Left renal pelvis (tissue), 4 donors: ENCODE measurements at places on chromosomes 1 and 21. TPM values are rescaled to one million over a fixed set of nuclear protein-coding genes. Genes with fewer than 3 reads are reported as not detected.

- DNase-seq = no peak
These were observed 44.1 kb downstream of the RCSD1 start for GRCh38 chr1:167674156-167674555.

DNA sequence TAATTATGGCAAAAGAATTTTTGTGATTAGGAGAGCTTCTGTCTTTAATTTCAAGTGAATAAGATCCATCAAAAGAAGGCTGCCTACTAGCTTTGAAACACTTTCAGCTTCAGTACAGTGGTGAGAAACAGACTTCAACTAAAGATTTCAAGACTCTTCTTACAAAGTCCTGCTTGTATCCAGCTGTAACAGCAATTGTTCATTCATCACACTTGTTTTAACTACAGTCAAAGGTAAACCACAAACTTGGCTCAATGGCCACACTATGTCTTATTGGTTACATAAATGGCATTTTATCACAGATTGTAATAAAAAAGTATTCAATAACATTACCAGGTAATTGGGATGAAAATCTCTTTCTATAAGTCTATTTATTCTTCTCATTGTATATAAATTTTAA, 59.2 kb downstream of the WARS2 start:
- no peak for DNase-seq

DNA sequence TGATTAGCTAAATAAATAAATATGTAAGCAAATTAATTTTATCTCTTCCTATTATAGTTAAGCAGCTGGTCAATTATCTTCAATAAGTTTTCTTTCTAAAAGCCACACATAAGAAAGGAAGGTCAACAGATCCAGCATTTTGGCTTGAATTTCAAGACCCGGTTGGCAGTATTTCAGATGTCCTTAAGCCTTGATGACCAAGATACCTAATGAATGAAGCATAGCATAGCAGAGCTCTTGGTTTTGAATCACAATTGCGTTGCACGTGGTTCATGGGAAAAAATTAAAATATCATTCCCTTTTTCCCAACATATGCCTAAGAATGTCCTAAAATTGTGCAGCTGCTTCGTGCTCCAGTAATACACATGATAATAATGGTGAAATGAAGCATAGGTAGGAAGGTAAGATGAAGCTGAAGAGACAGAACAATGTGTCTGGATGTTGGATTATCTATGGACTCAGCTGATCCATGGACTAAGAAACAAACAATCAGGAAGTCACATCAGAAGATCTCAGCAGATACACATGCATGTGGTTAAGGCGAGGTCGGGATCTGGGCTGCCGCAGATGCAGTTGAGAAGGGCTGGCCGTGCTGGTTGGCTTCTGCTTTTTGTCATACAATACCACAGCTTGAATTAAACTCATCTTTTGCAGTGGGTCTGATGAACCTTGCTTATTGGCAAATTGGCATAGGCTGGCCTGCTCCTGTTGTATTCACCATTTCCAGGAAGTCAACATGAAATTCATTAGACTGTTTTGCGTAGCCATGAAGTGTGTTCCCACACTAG, 284.9 kb upstream of the RUNX1 start:
- DNase-seq = no peak

- DNase-seq = no peak
These were observed 67.4 kb upstream of the PODN start for GRCh38 chr1:52994656-52995055.

DNA sequence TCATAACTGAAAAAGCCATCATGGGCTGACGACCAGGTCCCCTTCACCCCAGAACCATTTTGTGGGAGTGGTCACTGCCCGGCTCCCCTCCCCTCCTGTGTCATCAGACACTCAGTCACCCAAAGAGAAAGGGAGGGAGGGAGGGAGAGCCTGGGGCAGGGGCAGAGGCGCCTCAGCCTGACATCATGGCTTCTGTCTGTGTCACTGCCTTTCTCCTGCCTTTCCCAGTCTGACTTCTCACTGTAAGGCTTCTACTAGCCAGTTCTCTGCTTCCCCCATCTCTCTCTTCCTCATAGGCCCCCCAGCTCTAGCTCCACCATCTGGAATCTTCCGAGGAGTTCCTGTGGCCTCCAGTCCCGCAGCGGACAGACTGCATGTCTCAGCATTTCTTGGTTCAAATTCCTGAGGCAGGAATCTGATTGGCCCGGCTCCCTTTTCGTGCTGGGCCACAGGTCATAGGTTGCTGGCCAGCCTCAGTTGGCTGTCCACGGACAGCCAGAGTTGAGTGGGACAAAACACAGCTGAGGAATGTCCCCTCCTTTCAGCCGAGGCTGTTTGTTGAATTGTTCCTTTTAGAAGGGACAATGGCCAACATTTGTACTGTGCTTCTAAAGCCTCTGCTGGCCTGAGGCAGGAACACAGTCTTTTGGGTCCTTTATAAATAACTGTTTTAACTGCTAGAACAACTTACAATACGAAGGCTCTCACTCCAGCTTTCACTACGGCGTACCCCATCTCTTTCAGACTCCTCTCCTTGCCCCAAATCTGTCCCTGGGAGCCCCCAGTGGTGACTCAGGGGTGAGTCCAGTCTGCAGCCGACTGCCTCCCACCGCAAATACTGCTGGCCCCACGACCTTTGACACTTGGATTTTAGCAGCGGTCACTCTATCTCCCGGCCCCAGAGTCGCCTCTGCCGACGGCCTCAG, 18.7 kb upstream of the KANK4 start:
- DNase-seq = peak; percentile 66

DNA sequence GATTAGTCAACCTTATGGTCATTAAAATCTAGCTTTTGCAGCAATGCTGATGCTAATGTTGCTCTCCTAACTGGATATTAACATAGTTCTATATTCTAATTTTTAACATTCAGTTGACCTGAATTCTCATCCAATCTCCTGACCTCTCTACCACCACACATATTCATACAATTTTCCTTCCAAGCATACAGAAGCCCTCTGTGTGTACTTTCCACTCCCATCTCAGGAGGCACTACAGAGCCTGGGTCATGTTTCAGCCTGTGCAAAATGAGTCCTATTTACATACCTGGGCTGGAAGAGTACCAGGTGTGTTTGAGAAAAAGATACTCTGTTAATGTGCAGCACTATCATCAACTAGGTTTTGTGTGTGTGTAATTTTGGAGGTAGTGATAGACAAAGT, 486.3 kb downstream of the NEGR1 start:
- DNase-seq = no peak

- no peak for DNase-seq
These were observed 44.8 kb upstream of the KIAA0040 start for GRCh38 chr1:175237389-175237788.

DNA sequence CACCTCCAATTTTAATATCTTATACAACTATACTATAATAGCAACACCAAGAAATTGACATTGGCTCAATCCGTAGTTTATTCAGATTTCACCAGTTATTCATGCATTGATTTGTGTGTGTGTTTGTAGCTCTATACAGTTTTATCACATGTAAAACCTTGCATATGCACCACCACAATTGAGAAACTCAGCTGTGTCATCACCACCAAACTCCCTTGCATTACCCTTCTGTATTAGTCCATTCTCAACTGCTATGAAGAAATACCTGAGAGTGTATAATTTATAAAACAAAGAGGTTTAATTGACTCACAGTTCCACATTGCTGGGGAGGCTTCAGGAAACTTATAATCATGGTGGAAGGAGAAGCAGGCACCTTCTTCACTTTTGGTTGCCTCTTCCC, 162.1 kb downstream of the PATJ start:
- no peak for DNase-seq

DNA sequence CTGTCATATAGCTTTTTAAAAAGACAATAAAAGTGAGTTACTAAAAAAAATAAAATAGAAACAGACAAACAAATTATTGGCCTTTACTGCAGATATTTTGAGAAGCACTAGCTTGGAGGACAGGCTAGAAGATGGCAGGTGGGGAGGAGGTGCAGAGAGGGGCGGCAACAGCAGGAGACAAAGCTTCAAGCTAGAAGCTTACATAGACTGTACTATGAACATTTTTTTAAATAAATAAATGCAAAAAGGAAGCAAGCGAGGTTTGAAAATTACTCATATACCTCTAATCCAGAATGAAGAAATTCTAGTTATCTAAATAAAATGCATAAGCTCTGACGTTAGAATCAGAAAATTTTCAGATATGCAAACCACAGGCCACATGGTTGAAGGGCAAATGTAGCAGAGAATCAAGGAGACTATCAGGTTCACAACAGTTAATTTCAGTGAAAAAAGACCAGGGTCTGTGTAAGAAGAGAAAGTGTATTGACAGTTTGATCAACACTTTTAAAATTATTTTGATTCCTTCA, 54.9 kb downstream of the NRIP1 start:
- no peak for DNase-seq

GRCh38 chr1:55747408-55747841, 532.3 kb upstream of the USP24 start:
- DNase-seq = no peak

GRCh38 chr21:38861056-38861455, 55.3 kb downstream of the ETS2 start:
- no peak for DNase-seq

DNA sequence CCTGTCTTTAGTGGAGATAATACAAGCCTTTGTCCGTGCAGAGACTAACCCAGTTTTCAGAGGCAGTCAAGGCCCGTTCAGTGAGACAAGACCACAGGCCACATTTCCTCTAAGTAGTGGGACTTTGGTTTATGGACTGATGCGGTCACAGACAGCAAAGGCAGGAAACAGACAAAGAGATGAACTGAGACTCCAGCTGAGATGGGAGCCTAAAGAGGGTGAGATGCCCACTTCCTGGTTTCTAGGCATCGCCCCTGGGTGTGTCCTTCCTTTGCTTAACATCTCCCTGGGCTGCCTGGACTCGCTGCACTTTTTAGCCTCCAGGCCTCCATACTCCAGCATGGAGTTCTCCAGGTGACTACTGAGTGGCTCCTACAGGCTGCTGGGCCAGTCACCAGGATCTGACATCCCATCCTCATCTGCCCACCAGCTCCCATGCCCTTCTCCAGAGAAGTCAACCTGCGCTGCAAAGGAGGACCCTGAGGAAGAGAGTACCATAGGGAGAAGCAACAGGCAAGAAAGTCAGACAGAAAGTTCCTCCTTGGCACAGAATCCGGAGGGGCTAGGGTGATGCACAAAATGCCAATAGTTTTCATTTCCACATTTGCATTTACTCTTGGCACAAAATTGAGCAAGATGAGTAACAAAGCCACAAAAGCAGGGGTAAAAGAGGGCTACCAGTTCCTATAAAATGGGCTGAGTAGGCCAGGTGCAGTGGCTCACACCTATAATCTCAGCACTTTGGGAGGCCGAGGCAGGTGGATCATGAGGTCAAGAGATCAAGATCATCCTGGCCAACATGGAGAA, 15.1 kb downstream of the THEMIS2 start:
- DNase-seq = no peak

The INAVA gene
- 10.3 TPM for polyA plus RNA-seq

The C1orf185 gene
- polyA plus RNA-seq = not detected

The KCNA3 gene
- 0.17 TPM for polyA plus RNA-seq

The C8A gene
- polyA plus RNA-seq = not detected

The MYOC gene
- 0.17 TPM for polyA plus RNA-seq
